ENCODE measurements at places on chromosomes 5 and 9.

- DNase-seq, result no peak
These were observed 459.6 kb downstream of the RAB3C start for GRCh38 chr5:59042201-59043055.

DNA sequence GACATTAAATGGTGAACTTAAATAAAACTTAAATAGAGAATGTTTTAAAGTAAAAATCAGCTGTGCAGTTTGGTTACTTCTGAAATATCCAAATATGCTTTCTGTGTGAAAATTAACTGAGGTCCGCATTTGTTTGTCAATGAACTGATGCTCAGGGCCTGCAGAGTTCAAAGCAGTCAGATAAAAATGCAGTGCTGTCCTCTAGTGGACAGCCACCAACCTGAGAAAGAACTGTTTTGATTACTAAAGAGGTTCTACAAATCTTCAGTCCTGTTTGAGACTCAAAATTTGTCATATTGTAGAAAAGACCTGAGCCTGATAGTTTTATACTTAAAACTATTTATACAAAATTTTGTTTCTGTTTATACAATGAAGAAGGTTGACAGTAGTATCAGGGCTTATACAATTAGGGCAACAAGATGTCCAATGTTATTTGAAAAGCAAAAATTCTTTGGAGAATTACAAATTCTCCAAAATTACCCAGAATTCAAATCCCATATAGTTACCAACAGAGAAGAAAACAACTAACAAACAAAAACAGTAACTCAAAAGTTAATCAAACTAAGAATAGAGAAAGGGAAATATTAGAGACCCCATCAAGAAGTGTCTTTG, 232.3 kb upstream of the TBCA start:
- DNase-seq, result no peak

GRCh38 chr9:95060916-95061315, 256.6 kb downstream of the FANCC start:
- peak; percentile 5 for DNase-seq

DNA sequence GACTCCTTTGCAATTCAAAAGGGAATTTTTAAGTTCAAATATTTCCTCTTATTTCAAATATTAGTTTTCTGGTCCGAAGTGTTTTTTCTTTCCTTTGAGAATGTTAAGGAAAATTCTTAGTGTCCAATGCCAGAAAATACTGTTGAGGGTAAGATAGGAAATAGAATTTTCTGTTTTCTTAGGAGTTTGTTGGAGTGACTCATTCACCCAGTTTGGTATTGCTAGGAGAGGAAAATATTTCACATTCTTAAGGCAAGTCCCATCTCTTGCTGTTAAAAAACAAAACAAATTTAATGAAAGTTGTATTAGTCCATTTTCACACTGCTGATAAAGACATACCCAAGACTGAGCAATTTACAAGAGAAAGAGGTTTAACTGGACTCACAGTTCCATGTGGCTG, 349.2 kb upstream of the ADAMTSL1 start:
- no peak for DNase-seq

- DNase-seq, result no peak
These were observed 1.4 kb upstream of the IPPK start for GRCh38 chr9:92671323-92671722.

- no peak for DNase-seq
These were observed 30.0 kb downstream of the SNX30 start for GRCh38 chr9:112780450-112781036.

Data from esophagus muscularis mucosa (tissue), 4 donors.